ENCODE measurements at places on chromosomes 3 and 15. TPM values are rescaled to one million over a fixed set of nuclear protein-coding genes. Genes with fewer than 3 reads are reported as not detected.

The SLC6A20 gene
- total RNA-seq, result not detected

DNA sequence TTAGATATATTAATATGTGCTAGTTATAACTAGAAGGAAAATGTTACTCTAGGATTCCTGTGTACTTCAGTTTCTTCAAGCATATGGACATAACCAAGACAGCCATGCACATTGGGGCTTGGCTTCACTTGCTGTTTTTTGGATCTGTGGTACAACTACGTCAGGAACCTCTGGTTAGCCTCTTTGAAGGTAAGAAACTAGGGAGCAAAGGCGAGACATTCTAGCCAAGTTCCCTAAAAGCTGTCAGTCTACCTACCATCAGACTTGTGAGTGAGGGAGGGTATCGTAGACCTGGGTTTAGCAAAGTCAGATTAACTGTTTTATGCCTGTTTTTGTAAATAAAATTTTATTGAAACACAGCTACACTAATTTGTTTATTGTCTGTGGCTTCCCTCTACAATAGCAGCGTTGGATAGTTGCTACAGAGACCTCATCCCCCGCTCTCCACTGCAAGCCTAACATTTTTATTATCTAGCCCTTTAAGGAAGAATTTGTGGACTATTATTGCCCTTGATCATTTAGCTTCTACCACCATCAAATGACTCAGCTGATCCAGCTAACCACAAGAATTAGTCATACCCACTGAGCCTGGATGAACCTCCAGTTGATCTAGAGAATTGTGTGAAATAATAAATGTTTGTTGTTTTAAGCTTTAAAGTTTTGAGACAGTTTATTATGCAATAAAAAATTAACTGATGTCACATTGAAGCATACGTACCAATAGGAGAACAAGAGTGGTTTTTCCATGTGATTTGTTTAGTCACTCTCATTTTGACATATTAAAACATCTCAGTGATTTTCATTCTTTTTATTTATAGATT is 58.1 kb downstream of the RSRC1 start:
- peak; percentile 99 for DNase-seq

DNA sequence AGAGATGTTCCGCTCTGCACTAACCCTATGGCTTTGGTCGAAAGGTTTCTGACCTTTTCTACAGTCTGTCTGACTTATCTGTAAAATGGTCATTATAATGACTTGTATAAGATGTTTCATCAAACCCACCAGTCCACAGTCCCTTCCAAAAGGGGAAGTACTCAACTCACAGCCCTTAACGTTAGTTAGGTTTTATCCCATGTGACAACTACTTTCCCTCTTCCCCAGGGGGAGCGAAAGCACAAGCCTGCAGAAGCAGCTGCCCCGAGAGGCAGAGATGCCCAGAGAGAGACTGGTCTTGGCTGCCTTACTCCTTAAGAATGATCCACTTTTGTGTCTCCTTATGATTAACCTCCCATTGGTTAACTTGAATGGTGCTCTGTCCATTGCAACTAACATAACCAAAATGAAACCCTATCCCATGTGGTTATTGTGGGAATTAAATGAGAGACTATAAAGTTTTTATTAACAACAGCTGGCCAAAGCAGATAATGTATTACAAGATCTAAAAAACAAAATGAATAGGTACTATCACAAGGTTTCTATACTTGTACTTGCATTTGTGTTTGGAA is 6.4 kb downstream of the ASTE1 start:
- DNase-seq, result no peak

DNA sequence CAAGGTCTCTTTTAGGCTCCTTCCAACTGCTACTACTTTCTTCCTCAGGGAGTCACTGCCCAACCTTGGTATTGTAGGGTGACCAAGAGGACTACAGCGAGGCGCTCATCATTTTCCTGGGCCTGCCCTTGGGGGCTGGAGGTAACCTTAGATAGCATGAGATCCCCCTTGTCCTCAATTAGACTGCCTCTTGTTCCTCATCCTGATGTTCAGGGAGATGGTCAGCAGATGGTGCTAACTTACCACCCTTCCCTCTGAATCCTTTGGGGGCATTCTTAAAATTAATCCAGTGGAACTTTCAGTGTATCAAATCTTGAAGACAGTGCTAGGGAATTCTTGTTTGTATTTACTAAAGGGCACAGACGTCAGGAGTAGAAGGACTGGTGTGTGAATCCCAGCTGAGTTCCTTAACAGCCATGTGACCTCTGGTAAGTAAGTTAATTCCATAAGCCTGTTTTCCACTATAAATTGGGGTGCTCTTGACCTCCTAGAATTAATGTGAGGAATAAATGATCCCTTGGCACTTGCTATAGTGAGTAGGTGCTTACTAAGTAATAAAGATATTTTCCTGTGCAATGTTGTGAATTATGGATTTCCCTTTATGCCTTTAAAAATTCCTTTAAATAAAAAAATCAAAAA is 4.1 kb upstream of the CLPX start:
- peak; percentile 46 for DNase-seq

DNA sequence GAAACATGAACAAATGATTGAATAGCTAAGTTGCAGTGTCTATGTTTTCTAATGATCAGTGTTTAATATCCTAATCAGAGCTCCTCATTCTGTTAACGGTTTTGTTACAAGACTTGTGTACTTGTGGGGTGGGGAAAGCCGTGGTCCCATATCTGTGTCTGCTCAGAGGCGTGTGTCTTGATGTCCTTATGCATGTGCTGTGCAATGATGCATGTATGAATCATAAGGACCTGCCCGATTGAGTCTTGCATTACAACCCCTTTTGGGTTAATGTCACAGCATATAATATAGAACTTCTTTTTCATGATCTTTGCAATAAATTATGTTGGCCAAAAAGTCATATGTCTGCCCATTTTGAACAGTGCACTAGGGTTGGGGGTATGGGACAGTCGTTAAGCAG is 233.4 kb downstream of the ITPR1 start:
- no peak for DNase-seq

DNA sequence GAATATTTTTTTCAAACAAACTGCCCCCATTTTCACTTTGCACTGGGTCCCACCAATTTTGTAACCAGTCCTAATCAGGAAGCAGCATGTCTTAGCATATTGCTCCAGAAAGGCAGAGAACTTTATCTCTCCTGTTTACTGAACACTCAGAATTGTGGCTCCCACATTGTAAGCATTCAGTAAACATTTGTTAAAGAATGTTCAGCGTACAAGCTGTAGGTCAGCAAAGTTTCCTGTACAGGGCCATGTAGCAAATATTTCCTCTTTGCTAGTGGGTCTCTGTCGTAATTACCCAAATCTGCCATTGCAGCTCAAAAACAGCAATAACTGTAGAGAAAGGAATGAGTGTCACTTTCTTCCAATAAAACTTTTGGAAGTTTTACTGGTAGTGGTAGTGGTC is 393.3 kb downstream of the GRM7 start:
- no peak for DNase-seq

GRCh38 chr3:129783470-129783869 is 110.0 kb downstream of the TMCC1 start:
- no peak for DNase-seq

- no peak for DNase-seq
Observed at GRCh38 chr3:151721294-151721693, 12.4 kb upstream of the AADACL2 start.

DNA sequence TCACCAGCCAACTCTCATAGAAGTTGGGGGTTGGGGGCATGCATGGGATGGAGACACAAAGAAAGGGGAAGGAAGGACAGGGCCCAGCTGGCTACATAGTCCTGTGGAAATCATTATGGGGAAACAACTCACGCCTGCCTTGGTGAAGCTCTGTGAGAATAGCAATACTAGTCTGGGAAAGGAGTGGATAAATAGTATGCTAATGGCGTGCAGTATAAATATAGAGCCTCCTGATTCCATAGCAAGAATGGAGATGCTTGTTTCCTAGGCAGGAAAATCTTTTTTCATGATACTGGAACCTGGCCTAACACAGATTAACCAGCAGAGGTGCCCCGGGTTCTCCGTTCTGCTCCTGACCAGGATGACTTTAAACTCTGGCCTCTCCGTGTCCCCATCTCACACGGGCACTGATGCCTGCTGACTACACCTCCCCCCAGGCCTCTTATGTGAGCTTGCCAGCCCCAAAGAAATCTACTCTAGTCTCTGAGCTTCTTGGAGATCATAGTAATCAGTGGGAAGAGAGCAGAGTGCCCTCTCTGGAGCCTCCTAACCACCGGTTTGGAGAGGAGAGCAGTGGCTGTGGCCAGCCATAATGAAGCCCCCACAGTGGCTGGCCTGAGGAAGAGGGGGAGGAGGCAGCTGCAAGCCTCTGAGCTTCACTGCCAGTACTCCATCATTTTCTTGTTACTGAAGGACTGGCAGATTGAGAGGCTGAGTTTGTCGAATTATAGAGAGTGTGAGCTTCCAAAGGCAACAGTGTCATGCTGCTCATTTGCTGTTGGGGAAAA is 355.0 kb upstream of the SEMA6D start:
- no peak for DNase-seq

GRCh38 chr3:123678108-123678511 is 93.3 kb upstream of the HACD2 start:
- peak; percentile 97 for DNase-seq
